C1 segment of cervical spinal cord (tissue), 14 donors: ENCODE measurements at places on chromosomes 1 and 21.

GRCh38 chr1:198880818-198881597 lies 242.2 kb downstream of the PTPRC start:
- DNase-seq: no peak

- DNase-seq: no peak
Observed at GRCh38 chr1:194866153-194866552, 1679.7 kb upstream of the B3GALT2 start.

DNA sequence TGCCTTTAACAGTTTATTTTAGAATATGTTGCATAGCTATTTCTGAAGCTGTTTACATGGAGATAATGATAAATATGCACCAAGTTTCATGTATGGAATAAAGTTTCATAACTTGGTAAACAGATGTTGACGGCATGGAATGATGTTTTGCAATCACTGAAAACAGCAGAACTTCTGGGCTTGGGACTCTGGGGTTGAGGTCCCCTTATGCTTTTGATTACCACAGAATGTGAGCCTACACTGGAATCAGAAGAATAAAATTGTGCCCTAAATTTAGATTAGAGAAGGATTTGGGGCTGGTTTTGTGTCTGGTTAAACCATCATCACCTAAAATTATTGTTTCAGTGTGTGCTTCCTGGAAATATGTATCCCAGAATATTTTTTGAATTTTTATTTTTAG lies 11.1 kb downstream of the KRTAP24-1 start:
- no peak for DNase-seq

GRCh38 chr1:234102583-234102982 lies 198.1 kb downstream of the SLC35F3 start:
- no peak for DNase-seq

DNA sequence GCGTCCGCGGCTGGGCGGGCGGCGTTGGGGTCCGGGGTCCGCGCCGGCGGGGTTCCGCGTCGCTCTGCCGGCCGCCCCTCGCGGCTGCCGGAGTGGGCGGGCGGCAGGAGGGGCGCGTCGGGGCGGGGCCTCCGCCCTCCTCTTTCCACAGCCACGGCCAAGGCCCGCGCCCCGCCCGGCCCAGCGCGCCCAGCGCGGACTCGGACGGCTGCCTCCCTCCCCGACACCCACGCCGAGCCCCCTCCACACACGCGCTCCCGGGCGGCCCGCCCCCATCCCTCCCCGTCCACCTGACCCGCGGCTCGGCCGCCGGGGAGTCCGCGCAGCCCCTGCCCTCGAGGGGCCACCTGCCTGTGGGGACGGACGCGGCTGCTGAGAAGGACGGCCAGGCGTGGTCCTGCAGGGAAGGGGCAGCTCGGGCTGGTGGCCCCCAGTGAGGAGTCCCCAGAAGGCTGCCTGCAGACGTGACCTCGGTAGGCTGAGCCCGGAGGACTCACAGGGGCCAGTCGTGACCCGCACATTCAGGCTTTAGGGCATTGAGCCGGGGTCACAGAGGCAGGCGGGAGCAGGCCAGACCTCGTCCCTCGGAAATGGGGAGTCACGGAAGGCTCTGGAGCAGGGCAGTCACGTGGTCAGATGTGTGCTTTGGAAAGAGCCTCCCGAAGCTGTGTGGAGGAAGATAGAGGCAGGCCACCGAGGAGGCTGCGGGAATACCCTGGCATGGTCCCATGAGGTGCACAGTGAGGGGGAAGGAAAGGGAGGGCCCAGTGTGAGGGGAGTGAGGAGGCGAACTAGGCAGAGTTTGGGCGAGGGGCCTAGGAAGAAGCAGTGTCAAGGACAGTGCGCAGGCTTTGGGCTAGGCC lies at the start of gene COL8A2:
Gene COL8A2, minus strand, starts transcription at position 94 of the 863 bp plus-strand sequence. CDS start 24,980 bp downstream, outside the sequence.
- peak; percentile 18 for DNase-seq

GRCh38 chr1:37725851-37726613 lies 33.7 kb downstream of the CDCA8 start:
- peak; percentile 49 for DNase-seq

GRCh38 chr1:66330722-66331141 lies 203.2 kb upstream of the SGIP1 start:
- no peak for DNase-seq

- DNase-seq: no peak
Observed at GRCh38 chr1:216502528-216503162, 79.4 kb upstream of the USH2A start.

GRCh38 chr1:222250376-222250775 lies 297.5 kb downstream of the HHIPL2 start:
- no peak for DNase-seq

GRCh38 chr1:197577580-197577979 lies 197.7 kb downstream of the DENND1B start:
- DNase-seq: no peak
